Upper lobe of right lung (tissue), 1 donor: ENCODE measurements at places on chromosomes 13 and 19.

- no peaks in the 10 kb centered on the region for H3K4me1 ChIP-seq
- no peak overlapping the region for H3K27ac ChIP-seq
- H3K36me3 ChIP-seq: no peaks in the 10 kb centered on the region
- no peak overlapping the region for H3K4me3 ChIP-seq
- DNase-seq: no peak
Observed at GRCh38 chr13:94829185-94829836, 117.0 kb upstream of the SOX21 start.

GRCh38 chr19:1907563-1908363, 2.6 kb downstream of the ADAT3 start:
- H3K36me3 ChIP-seq: peaks cover 3% of the 10 kb centered on the region
- DNase-seq: peak; percentile 79
- H3K27me3 ChIP-seq: no peaks in the 10 kb centered on the region
- H3K4me1 ChIP-seq: peaks cover 28% of the 10 kb centered on the region
- peak overlapping the region; percentile 13 for H3K4me3 ChIP-seq

GRCh38 chr13:108795841-108796240, 166.4 kb downstream of the MYO16 start:
- H3K36me3 ChIP-seq: no peaks in the 10 kb centered on the region
- H3K4me3 ChIP-seq: no peak overlapping the region
- no peak for DNase-seq
- no peaks in the 10 kb centered on the region for H3K4me1 ChIP-seq

- DNase-seq: no peak
- peak overlapping the region; percentile 97 for H3K4me3 ChIP-seq
- H3K27me3 ChIP-seq: no peaks in the 10 kb centered on the region
- H3K27ac ChIP-seq: peak overlapping the region; percentile 92
Observed at GRCh38 chr19:1606138-1606651, 933 bp upstream of the UQCR11 start.

- H3K27ac ChIP-seq: no peak overlapping the region
- H3K4me3 ChIP-seq: no peak overlapping the region
- DNase-seq: no peak
- peaks cover 11% of the 10 kb centered on the region for H3K4me1 ChIP-seq
Observed at GRCh38 chr13:44172281-44172810, 201.3 kb upstream of the SERP2 start.

DNA sequence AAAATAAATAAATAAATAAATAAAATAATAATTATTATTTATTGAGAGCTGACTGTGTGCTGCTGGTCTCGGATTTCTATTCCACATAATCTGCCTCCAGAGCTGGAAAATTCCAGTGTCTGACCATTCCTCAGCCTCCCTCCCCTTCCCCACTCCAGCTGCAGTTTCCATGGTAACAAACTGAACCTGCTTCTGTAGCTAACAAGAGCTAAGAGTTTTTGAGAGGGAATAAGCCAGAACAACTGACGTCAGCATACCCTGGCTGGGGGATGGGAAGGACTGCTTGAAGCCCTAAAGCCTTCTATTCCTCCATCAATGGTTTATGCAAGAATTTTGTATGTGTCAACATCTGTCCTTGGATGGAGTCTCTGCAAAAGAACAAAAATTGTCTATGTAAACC, 26.0 kb upstream of the PEG3 start:
- H3K4me1 ChIP-seq: no peaks in the 10 kb centered on the region
- no peak overlapping the region for H3K4me3 ChIP-seq
- H3K27ac ChIP-seq: no peak overlapping the region
- H3K36me3 ChIP-seq: no peaks in the 10 kb centered on the region
- no peaks in the 10 kb centered on the region for H3K27me3 ChIP-seq
- no peak for DNase-seq

GRCh38 chr19:8252922-8253589, 43.9 kb downstream of the CERS4 start:
- H3K4me1 ChIP-seq: no peaks in the 10 kb centered on the region
- H3K27ac ChIP-seq: no peak overlapping the region
- H3K4me3 ChIP-seq: no peak overlapping the region
- DNase-seq: peak; percentile 91

DNA sequence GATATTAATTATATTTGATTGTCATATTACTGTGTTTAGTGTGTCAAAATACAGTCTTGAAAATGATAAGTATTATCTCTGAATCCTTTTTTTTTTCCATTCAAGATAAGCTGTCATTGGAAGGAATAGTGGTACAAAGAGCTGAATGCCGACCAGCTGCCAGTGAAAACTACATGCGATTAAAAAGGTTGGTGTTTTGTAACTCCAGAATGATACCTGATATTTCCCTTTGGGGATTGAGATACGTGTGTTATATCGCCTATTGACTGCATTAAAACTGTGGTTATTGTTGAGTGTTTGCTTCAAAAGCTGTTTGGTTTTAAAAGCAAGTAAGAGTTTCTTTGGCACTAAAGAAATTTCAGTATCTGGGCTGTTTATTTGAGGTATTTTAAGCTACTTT, 6.5 kb upstream of the KCTD4 start:
- peaks cover 4% of the 10 kb centered on the region for H3K4me1 ChIP-seq
- no peak for DNase-seq
- no peaks in the 10 kb centered on the region for H3K27me3 ChIP-seq
- no peak overlapping the region for H3K27ac ChIP-seq

- H3K4me3 ChIP-seq: no peak overlapping the region
- H3K27me3 ChIP-seq: no peaks in the 10 kb centered on the region
- no peak for DNase-seq
- no peak overlapping the region for H3K27ac ChIP-seq
Observed at GRCh38 chr13:106049171-106049570, 486.3 kb downstream of the EFNB2 start.

GRCh38 chr19:58203814-58204475, 21.1 kb downstream of the ZNF274 start:
- no peak overlapping the region for H3K27ac ChIP-seq
- H3K4me1 ChIP-seq: no peaks in the 10 kb centered on the region

- H3K27ac ChIP-seq: no peak overlapping the region
- no peaks in the 10 kb centered on the region for H3K4me1 ChIP-seq
- no peaks in the 10 kb centered on the region for H3K36me3 ChIP-seq
- no peak overlapping the region for H3K4me3 ChIP-seq
- DNase-seq: no peak
Observed at GRCh38 chr13:80547341-80547740, 206.4 kb upstream of the SPRY2 start.
